Omental fat pad (tissue), 4 donors: ENCODE measurements at places on chromosomes 7 and 10.

GRCh38 chr10:104345515-104345914 is 7.2 kb upstream of the ITPRIP start:
- DNase-seq: no peak

DNA sequence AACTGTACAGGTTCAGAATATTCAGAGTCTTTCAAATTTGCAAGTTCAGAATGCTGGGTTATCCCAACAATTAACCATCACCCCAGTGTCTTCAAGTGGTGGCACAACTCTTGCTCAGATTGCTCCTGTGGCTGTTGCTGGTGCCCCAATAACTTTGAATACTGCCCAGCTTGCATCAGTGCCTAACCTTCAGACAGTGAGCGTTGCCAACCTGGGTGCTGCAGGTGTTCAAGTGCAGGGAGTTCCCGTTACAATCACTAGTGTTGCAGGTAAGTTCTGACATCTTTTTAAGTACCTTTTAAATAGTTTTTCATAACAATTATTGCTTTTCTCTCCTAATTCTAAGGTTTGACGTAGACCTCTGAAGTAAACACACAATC is 2.7 kb downstream of the SP4 start:
- no peak for DNase-seq

- peak; percentile 28 for DNase-seq
Observed at GRCh38 chr7:44587843-44588711, 6.0 kb upstream of the TMED4 start.

DNA sequence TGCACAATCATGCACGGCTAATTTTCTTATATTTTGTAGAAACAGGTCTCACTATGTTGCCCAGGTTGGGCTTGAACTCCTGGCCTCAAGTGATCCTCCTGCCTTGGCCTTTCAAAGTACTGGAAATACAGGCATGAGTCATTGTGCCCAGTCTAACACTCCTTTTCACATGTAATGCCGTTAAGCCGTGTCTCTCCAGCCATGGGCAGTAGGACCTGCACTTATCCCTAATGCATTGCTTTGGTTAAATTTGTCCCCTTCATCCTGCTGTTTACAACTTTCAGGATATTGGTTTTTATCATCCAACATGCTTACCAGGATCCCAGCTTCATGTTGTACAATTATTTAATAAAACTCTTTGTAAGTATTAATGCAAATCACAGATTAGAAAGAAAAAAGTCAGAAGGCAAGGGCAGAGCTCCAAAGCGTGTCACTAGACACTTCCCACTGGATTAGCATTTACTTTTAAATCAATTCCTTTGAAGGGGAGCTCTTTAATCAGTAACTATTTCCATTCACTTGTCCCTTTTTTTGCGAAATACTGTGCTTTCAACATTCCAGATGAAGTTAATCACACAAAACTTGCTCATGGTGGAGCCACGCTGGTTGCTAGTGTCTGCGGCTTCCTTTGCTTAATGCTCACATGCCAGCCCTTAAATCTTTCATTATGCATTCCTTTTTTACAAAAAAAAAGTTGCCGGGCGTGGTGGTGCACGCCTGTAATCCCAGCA is 256.0 kb upstream of the AUTS2 start:
- DNase-seq: no peak

DNA sequence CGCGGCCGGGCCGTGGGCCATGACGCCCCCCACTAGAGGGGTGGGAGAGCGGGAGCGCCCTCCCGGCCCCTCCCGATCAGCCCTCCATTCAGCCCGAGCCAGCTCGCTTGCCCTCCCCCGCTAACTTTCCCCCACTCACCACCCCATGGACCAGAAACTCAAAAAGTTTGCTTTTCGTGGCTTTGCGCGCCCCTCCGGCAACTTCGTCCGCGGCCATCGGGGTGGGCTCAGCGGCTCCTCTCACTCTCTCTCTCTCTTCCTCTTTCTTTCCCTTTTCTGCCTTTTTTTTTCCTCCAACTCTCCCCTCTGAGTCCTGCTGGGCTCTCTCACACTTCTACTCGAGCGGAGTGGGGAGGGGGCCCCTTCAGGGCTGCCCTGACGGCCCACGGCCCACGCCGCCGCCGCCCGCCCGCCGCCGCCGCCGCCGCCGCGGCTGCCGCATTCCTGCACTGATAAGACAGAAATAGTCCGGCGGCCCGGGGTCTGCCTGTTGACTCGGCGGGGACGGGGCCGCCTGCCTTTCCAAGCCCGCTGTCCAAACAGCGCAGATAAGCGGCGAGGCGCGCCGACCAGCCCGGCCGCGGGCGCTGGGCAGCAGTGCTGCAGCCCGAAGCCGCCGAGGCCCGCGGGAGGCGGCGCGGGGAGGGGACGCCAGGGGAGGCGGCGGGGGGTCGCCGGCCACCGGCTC is at the start of gene SMARCD3:
Gene SMARCD3, minus strand, starts transcription at position 349 of the 688 bp plus-strand sequence. Its CDS starts 132 bp downstream, at position 217.
- no peak for DNase-seq

GRCh38 chr10:25530306-25530705 is 355.5 kb downstream of the GPR158 start:
- no peak for DNase-seq

GRCh38 chr7:70572571-70572970 is 559.4 kb upstream of the GALNT17 start:
- no peak for DNase-seq

DNA sequence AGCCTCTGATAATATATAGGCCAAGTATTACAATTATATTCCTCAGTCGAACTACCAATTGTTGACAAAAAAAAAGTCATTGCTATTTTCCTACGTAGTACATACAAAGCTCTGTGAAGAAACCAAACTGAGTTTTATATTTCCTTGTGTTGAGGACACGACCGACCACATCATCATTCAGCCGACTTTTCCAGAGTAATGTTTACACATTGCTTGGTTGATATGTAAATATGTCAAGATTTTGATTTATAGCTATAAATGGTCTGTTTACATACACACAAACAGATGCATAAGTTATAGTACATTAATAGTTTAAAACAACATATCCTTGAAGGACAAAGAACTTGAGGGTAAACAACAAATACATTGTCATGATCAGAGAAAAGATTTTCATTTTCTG is 121.5 kb downstream of the CRPPA start:
- no peak for DNase-seq

DNA sequence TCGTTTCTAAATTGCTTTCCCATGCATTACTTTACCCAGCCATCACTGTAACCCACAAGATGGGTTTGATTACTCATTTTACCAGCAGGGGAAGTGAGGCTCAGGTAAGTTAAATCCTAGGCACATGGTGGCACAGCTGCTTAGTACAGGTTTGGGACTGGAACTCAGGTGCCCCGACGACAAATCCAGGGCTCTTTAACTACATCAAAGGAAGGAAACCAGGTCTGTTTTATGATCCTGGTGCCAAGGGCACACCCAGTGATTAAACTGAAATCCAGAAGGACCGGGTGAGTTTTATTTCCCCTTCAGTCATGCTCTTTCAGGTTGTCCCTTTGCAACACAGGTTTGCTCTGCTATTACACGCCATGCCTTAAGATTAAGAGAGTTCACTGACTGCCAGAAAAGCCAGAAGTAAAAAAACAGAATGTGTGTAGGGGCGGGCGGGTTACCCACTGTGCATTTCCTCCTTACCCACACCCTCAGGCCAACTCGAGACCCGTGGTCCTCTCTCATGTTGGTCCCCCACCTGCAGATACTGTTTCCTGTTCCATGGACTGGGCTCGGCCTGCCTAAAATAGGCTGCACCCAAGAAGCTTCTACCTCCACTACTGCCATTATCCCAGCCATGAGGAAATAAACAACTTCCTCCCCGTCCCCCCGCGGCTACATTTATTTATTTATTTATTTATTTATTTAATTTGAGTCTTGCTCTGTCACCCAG is 55.1 kb upstream of the KDM7A start:
- no peak for DNase-seq

- no peak for DNase-seq
Observed at GRCh38 chr10:99170116-99170675, 65.5 kb downstream of the HPSE2 start.

GRCh38 chr7:115679976-115680375 is 350.6 kb downstream of the TFEC start:
- DNase-seq: no peak

DNA sequence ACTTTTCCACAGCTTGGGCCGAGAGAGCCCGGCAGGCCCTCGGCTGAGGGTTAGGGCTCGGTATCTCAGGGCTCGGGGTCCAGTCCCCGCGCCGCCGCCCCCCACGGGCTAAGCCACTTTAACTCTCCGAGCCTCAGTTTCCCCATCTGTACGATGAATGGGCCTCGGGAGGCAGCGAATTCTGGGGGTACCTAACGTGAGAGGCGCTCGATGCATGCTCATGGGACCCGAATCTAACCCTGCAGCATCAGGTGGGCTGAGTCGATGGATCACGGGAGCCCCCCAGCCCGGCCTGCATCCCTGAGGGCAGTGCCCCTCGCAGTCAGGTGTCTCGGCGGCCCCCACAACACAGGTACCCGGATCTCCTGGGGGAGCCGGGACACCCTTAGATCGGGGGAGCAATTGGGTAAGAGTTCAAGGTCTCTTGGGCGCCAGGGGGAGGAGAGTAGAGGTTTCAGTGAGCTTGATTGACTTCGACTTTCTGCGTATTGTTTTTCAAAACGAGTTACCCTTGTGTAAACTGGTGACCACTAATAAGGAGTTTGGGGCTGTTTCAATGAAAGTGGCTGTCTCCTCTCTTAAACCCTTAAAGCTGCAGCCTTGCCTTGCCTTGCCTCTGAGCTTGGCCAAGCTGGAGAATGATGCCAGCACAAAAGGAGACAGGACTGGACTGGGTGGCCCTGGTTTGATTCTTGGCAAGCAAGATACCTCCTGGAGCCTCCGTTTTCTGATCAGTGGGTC is 631 bp downstream of the POR start:
- DNase-seq: no peak

DNA sequence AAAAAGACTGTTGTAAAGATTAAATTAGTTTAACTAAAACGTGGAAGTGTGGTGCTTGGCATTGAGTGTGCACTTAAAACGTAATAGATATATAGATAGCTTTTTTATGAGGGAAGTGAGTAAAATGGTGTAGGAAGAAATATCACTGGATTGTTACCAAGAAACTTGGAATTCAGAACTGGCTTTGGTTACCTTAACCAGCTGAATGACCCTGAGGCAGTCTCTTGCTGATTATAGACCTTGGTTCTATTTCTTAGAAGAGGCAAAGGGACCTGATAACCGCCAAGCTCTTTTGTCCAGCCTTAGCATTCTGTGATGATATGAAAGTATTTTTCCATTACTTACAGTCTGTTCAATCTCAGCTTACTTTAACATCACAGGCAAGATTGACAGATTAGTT is 3.8 kb downstream of the REEP3 start:
- no peak for DNase-seq

- DNase-seq: peak; percentile 13
Observed at GRCh38 chr7:150944066-150945042, 33.8 kb downstream of the KCNH2 start.
